ENCODE measurements at places on chromosomes 3 and 15.
A peak's percentile ranks its signal among the peaks of the same experiment; 100 is the strongest.

- DNase-seq, result no peak
Observed at GRCh38 chr3:86949850-86950249, 41.1 kb downstream of the VGLL3 start.

DNA sequence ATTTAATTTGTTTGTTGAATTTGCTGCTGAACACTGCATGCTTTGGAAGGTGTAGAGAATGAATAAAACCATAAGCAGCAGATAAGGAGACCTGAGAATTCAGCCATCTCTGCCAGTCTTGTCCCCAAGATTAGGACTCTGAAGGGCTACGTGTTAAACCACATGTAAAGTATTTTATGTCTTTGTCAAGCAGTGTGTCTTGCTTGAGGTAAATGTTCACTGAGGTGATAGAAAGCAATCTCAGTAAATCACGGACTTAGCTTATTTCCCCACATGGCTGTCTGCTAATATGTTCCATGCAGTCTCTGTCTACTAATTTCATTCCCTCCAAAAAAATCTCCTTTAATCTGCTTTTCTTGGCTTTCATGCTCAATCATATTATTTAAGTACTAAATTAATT is 467.1 kb downstream of the RAP2B start:
- DNase-seq, result no peak

- no peak for DNase-seq
Observed at GRCh38 chr3:15181511-15181910, 24.5 kb upstream of the CAPN7 start.

GRCh38 chr3:135272026-135272669 is 477.1 kb downstream of the EPHB1 start:
- DNase-seq, result no peak

GRCh38 chr15:72034859-72035650 is 82.9 kb downstream of the MYO9A start:
- DNase-seq, result no peak

DNA sequence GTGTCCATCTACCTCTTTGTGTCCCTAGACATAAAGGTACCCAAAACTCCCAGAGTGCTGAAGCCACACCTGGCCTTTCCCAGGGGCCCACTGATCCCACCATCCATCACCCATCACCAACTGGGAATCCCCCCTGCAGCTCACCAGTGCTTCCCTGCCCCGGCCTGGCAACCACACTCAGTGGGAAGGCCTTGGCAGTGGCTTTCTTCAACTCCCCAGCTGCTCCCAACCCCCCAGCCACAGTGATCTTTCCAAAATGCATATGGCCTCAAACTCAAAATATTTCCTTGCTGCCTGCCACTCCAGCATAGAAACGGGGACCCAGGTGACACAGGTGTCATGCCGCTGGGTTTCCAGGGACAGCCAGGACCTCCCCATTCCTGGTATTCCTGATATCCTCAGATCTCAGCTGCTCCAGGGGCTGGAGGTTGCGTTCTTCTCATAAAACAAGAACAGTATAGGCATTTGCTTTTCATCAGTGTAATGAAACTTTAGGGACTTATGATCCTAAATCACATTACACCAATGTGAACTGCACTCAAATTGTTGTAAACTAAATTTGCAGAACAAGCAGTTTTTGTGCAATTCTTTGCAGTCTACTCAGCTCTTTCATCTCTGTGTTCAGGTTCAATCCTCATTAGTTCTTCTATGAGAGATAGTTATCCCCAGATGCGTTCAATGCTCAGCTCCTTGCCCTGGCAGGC is 1.3 kb downstream of the OCA2 start:
- DNase-seq, result no peak

DNA sequence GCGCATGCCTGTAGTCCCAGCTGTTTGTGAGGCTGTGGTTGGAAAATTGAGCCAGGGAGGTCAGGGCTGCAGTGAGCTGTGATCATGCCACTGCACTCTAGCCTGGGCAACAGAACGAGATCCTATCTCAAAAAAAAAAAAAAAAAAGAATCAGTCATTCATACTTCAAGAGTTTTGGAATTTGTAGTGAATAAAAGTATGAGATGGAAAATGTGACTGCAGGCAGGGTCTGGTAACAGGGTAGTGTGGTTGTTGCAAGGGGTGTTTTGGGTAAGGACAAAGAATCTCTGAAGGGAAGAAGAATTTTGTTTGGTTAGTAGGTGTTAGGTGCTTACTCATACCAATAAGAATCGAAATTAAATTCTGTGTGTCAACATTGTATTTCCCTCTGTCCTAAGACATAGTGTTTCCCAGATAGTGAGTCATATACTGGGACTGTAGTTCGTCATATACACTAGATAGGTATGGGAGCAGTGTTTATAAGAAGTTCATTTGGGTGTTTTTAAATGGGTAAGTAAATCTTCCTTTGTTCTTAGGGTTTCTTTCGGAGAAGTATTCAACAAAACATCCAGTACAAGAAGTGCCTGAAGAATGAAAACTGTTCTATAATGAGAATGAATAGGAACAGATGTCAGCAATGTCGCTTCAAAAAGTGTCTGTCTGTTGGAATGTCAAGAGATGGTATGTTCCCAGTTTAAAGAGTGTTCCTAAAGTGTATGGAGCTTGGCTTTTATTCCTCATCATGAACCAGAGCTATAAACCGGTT is 14.2 kb downstream of the NR1D2 start:
- DNase-seq, result no peak

DNA sequence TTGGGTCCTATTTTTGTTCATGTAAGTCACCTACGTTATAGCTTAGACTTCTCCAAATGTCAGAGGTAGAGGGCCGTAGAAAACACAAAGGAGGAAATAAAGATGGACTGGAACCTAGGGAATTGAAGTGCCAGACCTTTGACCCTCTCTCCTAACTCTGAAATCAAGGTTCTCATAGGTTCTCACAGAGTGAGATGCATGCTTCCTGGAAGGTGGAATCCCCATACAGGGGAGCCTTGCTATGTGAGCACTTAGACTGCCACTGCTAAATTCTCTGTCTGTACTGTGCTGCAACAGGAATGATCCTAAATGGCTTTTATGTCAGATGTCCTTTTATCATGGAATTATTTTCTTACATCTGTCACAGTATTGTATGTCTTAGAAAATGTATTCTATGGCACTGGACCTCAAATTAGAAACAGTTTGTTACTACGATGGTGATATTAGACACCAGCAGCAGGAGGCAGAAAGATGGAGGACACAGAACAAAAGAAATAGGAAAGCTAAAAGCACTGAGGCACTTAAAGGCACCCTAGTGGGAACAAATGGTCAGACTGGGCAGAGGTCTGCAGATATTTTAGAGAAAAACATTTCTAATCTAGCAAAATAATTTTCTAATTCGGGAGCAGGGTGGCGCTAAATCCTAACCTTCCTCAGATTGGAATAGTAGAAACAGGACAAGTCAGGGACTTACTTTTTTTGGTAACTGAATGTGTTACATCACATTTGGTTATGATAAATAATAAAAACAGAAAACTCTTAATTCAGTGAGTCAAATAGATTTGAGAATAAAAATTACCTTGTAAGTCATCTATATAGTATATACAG is 60.2 kb upstream of the CDAN1 start:
- no peak for DNase-seq

GRCh38 chr3:42712688-42713372 is 10.2 kb upstream of the HHATL start:
- DNase-seq, result no peak

DNA sequence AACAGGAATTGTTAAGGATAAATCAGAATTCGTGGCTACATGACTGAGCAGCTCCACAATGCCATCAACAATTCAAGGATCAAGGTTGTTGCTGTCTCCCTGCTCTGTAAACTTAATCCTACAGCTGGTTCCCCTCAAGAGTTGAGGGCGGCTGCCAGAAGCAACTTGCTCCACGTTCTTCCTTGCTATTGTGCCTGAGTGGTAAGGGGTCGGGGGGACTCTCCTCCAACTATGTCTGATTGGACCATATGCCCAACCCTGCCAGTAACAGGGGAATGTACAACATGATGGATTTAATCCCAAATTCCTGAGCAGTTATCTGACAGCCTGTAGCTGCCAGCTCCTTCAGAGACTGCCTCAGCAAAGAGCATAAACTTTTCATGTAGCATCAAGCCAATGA is 37.9 kb upstream of the MECOM start:
- DNase-seq, result no peak

DNA sequence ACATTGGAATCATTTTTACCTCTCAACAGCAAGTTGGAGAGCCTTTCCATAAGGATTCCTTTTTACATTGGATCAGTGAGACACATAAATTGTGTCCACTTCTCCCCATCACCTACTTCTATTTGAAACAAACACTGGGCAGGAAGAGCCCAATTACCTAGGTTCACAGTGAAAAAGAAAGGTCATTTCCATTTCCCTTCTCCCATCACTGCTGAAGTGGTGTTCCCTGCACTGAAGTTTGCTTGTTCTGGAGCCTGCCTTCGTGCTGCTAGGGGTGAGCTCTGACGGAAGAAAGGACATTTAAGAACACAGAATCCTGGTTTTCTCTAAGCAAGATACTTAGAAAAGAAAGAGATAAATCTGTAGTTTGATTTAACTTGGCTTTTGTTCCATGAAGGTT is 123.8 kb upstream of the ZBTB20 start:
- DNase-seq, result no peak

GRCh38 chr3:16359331-16359730 is 94.3 kb downstream of the OXNAD1 start:
- no peak for DNase-seq

DNA sequence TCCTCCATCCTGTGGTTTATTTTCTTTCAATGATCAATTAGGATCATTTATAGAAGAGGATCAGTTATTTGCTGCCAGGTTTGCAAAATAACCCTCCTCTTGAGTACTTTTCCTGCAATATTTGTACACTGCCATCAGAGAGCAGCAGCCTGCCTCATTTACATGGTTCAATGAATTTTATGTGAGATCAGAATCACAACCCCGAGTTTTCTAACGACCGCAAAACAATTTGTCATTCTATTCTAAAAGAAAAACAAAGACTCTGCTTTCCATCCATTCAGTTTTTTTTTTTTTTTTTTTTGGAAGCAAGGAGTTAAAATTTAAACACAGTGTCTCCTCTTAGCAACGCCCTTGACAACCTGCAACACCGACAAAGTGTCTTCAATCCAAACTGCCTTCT is 146.9 kb downstream of the RAB11A start:
- no peak for DNase-seq

DNA sequence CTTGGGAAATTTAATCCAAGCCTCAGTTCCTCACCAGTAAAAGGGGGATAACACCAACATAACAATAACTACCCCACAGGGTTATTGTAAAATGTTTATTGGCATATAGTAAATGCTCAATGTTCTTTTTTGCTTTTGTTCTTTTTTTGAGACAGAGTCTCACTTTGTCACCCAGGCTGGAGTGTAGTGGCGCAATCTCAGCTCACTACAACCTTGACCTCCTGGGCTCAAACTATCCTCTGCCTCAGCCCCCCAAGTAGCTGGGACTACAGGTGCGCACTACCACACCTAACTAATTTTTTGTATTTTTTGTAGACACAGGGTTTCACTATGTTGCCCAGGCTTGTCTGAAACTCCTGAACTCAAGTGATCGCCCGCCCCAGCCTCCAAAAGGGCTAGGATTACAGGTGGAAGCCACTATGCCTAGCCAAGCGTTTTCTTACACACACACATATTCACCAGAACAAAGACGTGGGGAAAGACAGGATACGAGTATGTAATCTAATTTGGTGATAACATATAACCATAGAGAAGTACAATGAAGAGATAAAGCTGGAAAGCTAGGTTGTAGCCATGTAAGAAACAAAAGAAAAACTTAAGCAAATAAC is 11.7 kb downstream of the STAG1 start:
- DNase-seq, result no peak

DNA sequence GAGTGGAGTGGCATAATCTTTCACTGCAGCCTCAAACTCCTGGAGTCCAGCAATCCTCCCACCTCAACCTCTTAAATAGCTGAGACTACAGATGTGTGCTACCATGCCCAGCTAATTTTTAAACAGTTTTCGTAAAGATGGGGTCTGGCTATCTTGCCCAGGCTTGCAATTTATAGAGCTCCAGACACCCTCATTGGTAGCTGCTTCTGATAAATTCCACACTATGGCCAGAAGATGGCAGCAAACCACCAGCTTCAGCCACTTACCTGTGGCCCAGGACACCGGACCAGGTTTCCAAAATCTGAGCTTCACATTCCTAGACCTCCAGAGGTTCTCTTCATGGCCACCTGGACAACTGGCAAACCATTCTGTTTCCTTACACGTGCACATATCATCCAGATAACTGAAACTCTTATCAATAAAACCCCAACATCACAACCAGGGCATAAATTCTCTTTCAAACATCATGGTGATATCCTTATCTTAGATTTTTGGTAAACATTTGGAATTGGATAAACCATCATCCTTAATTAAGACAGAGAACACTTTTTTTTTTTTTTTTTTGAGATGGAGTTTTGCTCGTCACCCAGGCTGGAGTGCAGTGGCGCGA is 28.9 kb downstream of the FBXW12 start:
- DNase-seq, result peak; percentile 41

DNA sequence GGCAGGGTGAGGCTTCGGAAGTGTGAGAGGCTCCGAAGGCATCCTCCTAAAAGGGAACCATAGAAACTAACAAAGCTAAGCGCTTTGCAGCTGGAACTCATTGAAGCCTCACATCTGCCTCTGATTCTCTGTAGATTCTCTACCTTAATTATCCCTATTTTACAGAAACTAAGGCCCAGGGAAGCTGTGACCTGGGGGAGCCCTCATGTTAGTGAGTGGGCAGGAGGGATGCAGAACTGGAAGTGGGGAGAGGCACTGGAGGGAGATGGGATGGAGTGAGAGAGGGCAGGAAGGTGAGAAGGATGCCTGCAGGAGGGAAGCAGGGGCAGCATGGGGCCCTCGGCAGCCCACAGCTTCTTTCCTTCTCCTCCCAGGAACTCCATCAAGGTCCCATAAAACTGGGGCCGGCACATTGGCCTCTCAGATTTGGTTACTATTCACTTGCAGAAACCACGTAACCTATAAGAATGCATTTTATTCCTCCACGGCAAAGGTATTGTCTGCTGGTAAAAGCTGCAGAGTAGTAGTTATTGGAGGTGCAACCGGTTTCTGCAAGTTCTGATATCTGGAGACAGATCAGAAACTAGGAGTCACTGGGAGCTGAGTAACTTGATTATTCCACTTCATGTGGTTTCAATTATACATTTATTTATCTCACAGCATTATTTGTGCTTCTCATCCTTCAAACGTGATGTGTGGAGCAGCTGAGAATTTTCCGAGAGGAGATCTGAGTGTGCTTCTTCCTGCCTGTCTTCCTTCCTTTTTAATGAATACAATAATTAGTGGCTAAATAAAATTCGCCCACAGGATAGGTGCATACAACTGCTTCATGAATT is 24.0 kb upstream of the CHCHD6 start:
- DNase-seq, result no peak
